ENCODE measurements at places on chromosomes 3 and 15.
A peak's percentile ranks its signal among the peaks of the same experiment; 100 is the strongest.

DNA sequence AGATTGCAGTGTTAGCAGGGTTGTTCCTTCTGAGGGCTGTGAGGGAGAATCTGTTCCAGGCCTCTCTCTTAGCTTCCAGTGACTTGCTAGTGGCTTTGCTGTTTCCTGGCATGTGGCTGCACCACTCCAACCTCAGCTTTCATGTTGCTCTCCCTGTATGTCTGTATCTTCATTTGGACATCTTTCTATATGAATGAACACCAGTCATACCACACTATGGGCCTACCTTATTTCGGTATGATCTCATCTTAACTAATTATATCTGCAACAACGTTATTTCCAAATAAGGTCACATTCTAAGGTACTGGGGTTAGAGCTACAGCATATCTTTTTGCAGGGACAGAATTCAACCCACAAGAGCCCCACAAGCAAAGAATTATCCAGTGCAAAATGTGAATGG is 356.7 kb upstream of the UMPS start:
- DNase-seq, result no peak

DNA sequence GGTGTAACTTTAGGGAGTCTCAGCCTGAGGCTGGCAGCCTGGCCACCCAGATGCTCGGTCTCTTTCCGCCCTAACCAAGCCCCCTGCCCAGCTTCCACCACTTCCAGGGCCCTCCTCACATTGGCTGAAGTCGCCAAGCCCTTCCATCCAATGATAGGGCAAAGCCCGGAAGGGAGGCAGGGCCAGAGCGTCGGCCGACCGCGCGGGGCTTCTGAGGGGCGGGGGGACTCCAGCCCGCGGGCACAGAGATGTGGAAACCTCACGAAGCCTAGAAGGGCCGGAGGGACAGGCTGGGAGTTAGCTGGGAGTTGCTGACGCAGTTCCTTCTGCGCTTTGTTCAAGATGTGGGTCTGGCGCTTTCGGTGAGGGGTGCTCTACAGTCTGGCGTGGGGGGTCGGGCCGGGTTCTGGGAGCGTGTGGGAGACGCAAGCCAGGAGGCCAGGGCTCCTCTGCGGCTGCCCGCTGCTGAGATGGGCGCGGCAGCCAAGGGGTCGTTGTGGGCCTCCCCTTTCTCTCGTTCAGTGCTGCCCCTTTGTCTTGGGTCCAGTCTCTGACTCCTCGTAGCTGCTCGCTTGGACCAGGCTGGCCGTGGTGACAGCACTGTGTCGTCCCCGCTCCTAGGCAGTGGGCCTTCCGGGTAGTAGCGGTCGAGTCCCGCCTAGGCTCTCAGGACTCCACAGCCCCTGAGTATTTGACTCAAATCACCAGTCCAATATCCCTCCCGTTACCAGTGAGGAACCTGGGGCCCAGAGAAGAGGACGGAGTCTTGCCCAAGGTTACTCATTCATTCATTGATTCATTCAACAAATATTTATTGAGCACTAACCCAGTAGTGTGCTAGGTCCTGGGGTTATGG is at the start of gene ZNF660:
Gene ZNF660, plus strand, starts transcription at position 319 of the 856 bp plus-strand sequence. CDS start 9,230 bp downstream, outside the sequence.
- peak; percentile 72 for DNase-seq

- no peak for DNase-seq
Observed at GRCh38 chr3:24287755-24288450, 206.7 kb downstream of the THRB start.

DNA sequence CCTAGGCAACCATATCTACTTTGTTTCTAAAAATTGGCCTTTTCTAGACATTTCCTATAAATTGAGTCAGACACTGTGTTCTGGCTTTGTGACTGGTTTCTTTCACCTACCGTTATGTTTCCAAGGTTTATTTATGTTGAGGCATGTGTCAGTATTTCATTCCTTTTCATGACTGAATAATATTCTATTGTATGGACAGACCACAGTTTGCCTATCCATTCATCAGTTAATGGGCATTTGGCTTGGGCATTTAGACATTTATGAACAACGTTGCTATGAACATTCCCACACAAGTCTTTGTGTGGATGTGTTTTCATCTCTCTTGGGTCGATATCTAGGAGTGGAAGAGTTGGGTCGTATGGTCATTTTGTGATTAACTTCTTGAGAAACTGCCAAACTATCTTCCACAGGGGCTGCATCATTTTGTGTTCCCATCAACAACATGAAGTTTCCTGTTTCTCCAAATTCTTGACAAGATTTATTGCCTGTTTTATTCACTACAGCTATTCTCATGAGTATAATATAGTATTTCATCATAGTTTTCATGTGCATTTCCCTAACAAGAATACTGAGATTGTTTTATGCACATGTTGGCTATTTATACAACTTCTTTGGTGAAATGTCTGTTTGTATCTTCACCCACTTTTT is 3.5 kb upstream of the EFCC1 start:
- DNase-seq, result no peak

DNA sequence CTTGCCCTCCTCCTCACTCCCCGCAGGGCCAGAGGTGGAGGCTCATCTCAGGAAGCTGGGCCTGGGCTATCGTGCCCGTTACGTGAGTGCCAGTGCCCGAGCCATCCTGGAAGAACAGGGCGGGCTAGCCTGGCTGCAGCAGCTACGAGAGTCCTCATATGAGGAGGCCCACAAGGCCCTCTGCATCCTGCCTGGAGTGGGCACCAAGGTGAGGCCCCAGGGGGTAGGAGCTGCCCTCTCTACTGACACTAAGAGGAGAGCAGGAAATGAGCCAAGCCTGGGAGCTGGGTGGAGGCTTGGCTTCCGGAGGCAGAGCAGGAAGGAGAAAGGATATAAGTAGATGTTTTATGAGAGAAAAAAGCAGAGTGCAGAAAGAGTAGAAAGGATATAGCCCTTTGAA is 4.9 kb downstream of the OGG1 start:
- no peak for DNase-seq

DNA sequence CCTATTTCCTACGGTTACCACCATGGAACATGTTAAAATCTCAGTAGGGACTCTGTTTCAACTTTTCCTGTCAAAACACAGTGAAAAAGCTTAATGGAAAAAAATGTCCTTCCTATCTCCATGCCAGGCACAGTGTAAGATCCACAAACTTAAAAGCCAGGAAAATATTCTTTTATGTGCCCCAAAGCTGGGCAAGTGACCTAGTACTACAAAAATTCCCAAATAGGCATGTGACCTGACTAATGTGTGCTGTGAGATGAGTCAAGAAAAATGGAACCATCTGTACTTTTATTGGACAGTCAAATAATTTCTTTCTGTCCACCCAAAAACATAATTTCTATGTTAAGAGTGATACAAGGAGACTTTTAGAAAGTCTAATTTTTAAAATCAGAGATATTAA is 406.0 kb downstream of the ZBTB20 start:
- peak; percentile 58 for DNase-seq

DNA sequence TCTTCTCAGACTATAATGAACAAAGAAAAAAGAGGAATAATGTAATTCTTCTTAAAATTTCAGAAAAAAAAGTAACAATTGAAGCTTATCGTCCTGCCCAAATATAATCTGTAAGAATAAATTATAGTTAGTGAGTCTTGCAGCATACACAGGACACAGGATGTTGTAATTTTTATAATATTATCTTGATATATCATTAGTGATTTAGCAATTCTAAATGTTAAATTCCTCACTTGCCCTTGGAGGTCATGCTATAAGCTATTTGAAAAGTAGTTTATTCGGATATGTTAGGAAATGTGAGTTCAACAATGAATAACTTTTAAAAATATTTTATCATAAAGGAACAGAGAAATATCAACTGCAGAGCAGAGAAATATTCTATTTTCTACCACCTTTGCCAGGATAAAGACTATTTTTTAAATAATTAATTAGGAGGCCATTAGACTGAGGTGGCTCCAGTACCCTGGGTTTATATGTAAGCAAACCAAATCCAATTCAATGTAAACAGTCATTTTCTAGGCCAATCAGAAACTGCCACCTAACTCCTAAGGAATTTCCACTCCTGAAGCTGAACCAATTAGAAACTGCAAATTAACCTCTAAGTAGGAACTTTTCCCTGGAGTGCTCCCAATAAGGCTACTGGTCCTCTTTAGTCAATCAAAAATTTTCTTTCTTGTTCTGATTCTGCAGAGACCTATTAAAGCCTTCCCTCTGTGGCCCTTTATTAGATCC is 1109.3 kb downstream of the ROBO2 start:
- DNase-seq, result peak; percentile 29

- DNase-seq, result no peak
Observed at GRCh38 chr15:93420477-93420876, 331.5 kb upstream of the RGMA start.

- no peak for DNase-seq
Observed at GRCh38 chr3:191972714-191973398, 511.9 kb downstream of the PYDC2 start.

GRCh38 chr3:139561959-139562676 is 22.6 kb upstream of the RBP1 start:
- DNase-seq, result no peak

DNA sequence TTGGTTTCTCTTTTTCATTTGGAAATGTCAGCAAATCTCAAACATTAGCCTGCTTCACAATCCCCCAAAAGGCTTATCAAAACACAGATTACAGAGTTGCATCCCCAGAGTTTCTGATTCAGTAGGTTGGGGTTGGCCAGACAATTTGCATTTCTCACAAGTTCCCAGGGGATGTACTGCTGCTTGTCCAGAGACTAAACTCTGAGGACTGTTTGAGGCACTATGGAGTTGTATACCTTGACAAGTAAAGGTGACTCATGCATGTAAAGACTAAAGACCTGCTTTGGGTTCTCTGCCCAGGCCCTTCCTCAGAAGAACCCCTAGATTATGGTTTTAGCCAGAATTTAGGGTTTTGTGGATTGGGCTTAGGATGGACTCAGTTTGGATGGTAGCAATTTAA is 151.1 kb upstream of the ARHGEF26 start:
- no peak for DNase-seq

- DNase-seq, result peak; percentile 91
Observed at GRCh38 chr3:162034368-162034767, 537.8 kb downstream of the OTOL1 start.

DNA sequence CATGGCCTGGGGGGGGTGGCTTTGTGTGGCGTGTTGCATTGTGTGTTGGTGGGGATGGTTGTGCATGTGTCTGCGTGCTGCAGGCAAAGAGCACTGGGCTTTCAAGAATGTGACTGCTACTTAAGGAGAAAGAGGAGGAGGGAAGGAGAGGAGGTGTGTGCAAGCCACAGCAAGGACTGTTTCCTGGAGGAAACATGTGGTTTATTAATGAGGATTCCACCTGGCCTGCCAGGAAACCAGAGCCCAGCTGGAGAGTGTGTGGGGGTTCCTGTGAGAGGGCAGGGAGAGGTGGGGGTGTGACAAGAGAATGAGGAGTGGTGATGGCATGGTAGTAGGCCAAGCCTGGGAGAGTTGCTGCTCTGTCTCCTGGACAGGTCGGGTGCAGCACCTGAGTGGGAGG is 258.1 kb upstream of the ROPN1 start:
- DNase-seq, result no peak

DNA sequence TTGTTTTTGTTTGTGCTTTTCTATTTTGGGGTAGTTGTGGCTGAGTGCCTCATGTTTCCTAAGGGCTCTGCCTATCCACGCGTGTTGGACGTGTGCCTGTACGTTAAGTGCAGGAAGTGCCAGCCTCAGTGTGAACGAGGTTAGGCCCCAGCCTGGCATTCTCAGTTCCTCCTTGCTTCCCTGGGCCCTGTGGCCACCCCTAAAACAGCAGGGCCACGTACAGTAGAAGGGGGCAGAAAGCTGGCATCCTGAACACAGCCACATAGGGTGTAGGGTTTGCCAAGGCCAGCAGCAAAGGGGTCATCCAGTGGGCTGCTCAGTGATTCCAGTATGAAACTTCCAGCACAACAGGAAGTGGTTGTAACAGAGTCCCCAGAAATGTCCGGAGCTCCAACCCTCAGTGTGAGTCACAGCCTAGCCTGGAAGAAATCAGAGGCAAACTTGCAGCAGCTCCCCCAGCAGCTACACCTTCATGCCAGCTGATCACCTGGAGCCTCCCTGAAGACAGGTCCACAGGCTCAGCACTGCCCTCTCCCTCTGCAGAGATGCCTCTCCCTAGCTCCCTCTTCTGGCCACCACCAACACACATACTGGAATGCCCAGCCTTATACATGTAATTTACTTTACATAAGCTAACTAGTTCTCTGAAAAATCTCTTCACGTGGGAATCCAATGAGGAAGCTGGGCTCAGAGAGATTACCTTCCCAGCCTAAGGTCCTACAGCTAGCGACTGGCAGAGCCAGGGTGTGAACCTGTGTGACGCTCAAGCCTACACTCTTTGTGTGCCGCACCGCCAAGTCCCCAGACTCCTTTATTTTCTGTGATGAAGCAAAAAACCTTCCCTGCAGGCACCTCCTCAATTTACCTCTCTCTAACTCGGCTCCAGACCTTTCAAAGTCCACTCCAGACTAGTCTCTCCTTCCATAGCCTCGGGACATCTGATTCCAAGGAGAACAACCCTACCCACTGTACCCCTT is 26.6 kb downstream of the ILDR1 start:
- peak; percentile 78 for DNase-seq

DNA sequence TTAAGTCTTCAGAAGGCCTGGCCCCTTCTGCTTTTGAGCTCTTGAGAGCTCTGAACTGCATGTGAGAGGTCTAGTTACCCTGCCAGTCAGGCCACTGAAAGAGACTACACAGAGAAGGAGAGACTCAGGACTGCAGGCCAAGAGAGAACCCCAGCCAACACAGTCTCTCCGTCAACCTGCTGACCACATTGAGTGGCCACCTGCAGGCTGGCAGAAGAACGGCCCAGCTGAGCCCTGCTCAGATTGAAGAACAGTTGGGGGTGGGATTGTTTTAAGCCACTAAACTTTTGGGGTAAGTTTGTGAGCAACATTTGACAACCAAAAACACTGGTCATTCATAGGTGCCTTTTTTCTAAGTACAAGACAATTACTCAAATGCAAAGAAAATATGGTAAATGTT is 273.5 kb upstream of the CCDC54 start:
- no peak for DNase-seq

DNA sequence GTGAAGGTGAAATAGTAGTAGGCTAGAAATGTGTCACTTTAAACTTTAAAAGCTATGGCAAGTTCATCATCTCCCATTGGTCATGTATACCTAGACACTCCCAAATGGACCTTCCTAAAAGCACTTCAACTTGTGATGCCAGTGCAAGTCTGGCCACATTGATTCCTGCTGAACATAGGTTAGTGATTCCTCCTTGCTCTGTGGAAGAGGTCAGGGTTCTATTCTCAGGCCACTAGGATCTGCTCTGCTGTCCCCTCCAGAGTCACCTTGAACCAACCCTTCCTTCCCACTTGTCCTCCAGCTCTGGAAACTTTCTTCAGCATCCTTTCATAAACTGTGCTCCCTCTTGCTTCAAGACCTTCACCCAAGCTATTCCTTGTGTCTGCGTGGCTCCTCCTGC is 301.7 kb downstream of the RPLP1 start:
- no peak for DNase-seq

GRCh38 chr3:141269961-141270360 is 38.3 kb downstream of the PXYLP1 start:
- no peak for DNase-seq

DNA sequence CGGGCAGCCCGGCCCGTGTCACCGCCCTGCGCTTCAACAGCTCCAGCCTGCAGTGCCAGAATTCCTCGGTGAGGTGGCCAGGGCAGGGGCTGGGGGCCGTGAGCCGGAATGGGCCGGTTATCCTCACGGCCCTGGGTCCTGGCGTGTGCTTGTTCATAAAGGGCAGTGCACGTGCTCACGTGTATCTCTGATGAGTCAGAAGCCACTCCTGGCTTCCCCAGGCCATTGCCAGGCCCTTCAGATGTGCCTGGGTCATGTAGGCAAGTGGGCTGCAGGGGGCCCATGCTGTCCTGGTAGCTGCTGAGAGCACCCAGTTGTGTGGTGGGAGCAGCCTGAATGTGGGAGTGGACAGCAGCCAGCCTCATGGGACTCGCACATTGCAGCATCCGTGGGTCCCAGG is 29.2 kb downstream of the PLXNA1 start:
- DNase-seq, result peak; percentile 6
